Stimulated activated CD8-positive, alpha-beta memory T cell treated with anti-CD3 and anti-CD28 coated beads, Interleukin-15, amount 100 ng/mL, for 4 hours (primary cell): ENCODE measurements at places on chromosomes 6 and 20.

GRCh38 chr20:48608756-48609155 is 219.0 kb downstream of the PREX1 start:
- DNase-seq = no peak

DNA sequence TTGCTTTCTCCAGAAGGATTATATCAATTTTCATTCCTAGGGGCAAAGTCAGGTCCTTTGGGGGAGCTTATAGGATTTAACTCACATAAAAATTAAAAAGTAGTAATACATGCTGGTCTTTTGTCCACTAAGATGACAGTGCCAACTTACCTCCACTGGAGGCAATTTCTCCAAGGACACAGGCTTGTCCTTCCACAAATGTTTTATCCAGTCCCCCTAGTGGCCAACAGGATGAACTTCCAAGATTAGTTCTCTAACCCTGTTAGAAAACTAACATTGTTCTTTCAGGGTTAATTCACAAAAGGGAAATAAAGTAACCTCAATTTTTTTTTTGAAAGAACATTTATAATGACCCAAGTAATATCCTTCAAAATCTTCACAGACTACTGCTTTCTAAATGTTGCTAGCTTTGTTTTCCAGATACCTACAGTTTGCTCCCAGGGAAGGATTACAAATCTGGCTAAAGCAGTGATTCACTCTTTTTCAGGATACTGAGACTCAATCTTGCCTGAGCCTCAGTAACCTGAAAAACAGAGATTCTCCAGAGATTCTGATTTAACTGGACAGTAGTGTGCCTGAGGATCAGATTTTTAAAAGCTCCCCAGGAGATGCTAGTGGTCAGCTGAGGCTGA is 31.7 kb upstream of the UBR2 start:
- no peak for DNase-seq

GRCh38 chr20:2136275-2136674 is 34.6 kb downstream of the STK35 start:
- no peak for DNase-seq

- DNase-seq = no peak
Measured at GRCh38 chr20:50572938-50573777, 63.0 kb downstream of the PTPN1 start.

- no peak for DNase-seq
Measured at GRCh38 chr6:78484198-78485064, 382.9 kb upstream of the IRAK1BP1 start.

GRCh38 chr6:44942201-44942600 is 385.9 kb upstream of the RUNX2 start:
- DNase-seq = no peak

DNA sequence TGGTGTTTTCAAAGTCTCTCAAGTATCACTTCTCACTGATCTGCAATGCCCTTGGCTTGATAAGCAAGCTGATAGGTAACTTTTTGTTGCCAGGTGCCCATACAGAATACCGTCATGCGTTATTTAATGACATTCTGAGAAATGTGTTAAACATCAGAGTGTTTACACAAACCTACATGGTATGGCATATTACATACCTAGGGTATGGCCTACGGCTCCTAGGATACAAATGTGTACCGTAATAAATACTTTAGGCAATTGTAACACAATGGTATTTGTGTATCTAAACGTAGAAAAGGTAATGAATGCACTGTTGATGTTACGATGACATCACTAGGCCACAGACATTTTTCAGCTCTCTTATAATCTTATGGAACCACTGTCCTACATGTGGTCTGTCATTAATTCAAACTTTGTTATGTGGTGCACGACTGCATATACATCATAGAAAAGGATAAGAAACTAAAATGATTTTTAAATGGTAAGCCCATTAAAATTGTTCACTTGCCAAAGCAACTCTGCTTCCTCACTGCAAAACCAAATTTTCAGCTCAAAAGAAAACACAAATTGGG is 35.7 kb downstream of the CSNK2A1 start:
- DNase-seq = no peak

GRCh38 chr6:107870381-107870780 is 46.3 kb upstream of the SCML4 start:
- DNase-seq = no peak

DNA sequence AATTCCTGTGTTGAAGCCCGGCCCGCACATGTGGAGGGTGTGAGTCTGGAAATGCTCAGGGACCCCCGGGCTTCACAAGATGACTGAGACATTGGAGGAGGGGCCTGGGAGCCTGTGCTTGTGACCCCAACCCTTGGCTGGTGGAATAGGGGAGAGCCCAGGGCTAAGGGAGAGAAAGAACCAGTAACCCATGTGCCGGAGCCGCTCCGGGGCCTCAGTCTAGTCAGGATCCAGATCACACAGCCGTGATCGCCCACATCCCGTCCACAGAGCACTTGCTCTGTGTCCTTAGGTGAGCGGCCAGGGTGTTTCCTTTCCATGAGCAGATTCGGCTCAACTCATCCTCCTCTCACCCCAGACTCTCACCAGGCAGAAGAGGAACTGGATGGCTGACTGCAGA is 152.3 kb upstream of the RPS6KA2 start:
- no peak for DNase-seq

DNA sequence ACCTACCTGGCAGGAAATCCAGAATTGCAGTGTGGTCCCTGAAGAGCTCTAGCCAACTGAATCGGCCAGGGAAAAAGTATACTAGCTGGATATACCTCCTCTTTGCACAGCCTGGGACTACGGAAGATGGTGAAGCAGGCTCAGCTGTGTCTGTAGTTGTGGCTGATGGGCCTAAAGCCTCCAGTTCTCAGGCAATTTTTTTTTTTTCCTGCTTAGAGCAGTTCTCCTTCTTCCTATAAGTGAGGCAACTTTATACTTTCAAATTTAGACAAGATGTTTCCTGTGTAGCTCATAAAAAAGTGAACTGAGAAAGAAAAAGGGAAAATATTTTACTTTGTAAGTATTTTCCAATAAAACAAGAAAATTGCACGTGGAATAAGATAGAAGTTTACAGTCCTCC is 172.9 kb downstream of the CARMIL1 start:
- no peak for DNase-seq

DNA sequence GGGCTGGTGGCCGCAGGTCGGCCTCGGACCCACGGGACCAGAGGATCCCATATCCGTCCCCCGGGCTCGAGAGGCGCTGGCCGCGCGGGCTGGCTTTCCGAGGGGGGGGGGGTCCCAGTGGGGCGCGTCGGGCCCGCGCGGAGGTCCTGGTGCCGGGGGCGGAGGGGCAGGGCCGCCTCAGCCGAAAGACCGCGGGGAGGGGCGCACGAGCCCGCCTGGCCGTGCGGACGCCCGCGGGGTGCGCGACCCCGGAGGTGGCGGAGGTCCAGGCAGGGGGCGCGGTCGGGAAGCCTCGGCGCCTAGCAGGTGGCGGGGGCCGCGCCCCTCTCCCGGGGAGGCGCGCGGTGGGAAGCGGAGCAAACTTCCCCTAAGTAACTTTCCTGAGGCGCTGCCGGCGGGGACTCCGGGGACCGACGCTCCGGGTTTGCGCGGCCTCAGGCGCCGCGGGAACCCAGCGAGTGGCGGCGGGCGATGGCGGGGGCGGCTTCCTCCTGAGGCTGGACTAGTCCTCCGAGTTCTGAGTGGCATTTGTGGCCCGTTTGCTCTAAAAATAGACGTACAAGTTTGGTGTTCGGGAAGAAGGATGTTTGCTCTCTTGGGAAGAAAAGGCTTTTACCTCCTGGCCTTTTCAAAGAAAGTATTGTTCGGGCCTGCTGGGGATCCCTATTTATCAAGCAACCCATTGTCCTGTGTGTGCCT is 26.5 kb upstream of the BTBD3 start:
- no peak for DNase-seq

GRCh38 chr6:1610497-1611321 is 994 bp downstream of the FOXC1 start:
- DNase-seq = no peak

DNA sequence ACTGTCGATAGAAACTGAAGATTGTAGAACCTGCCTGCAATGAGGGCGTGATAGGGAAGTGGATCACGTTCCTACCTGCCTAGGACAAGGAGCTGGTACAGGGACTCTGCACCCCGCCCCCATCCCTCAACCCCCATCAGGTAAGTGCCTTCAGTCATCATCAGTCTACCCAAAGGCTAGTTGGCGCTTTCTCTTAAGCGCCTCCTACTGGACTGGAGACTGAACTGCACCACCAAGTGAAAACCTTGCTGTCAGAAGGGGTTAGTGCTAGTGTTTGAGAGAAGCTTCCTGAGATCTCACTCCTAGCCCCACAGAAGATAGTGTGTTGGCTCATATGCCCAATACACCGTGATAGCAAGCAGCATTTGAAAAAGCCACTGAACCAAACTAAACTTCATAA is 706.5 kb upstream of the MAN1A1 start:
- no peak for DNase-seq

GRCh38 chr6:137309078-137309762 is 90.0 kb upstream of the IFNGR1 start:
- no peak for DNase-seq

GRCh38 chr6:106187424-106187982 is 101.4 kb downstream of the PRDM1 start:
- DNase-seq = no peak

DNA sequence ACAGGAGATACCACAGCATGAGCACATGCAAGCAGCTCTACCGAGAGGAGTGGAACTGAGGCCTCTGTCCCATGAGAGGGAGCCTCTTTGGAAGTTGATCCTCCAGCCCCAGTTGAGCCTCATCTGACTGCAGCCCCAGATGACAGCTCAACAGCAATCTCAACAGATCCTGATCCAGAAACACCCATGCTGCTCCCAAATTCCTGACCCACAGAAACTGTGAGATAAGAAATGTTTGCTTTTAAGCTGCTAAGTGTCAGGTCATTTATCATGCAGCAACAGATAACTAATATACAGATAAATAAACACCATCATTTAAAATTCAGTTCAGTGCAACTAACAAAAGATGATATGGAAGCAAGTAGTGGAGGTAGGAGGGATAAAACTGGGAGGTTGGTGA is 4.8 kb upstream of the ARFGEF2 start:
- no peak for DNase-seq

DNA sequence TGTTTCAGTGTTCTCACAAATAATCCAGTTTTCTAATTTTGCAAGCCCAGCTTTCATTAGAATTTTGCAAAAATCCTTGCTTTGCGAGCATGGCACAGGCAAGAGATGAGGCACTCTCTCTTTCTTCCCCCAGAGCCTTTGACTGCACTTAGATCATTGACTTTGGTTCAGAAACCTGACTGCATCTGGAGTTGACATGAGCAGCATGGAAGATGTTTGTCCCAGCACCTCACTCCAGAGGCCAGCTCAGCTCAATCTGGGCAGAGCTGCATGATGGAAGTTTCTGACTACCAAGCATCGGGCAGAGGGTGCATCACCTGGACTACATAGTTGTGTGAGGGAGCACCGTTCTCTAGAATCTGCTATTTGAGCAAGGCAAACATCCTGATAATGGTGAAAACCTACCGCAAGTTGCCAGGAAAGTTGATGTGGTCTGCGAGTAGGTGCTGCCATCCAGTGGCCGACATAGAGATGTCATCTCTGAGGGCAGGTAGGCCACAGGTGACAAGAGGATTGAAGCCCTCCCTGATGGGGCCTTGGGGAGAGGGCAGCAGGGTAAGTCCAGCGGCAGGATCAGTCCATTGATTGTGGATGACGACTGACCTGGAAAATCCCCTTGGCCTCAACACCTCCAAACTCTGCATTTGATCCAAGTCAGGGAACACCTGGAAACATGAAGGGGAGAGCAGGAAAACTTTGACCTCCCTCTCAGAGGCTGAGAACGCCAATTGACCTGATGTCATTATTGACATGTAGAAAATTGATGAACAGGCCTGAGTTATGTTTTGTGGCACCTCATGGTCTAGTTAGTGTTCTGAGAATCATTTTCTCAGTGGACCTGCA is 3.8 kb upstream of the LPA start:
- no peak for DNase-seq

GRCh38 chr20:50197463-50198179 is 7.0 kb downstream of the CEBPB start:
- no peak for DNase-seq

DNA sequence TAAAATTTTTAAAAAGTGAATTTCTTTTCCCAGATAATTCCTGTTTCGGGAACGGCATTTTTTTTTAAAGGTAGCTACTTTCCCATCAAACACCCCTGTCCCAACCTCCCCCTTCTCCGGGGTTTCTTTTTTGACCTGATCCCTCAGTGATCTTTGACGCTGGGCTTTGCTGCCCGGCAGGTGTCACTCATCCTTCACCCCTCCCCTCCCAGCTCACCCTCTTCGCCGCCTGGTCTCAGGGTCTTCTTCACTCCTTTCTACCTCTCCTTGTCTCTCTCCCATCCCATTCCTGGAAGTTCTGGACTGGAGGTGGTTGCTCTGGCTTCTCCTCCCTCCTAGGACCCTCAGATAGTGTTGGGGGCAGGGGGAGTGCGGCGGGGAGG is 329 bp upstream of the GPR6 start:
- no peak for DNase-seq

GRCh38 chr20:64063389-64064144 is 569 bp downstream of the TCEA2 start:
- DNase-seq = no peak

GRCh38 chr6:144052488-144052887 is 42.9 kb downstream of the SF3B5 start:
- no peak for DNase-seq

DNA sequence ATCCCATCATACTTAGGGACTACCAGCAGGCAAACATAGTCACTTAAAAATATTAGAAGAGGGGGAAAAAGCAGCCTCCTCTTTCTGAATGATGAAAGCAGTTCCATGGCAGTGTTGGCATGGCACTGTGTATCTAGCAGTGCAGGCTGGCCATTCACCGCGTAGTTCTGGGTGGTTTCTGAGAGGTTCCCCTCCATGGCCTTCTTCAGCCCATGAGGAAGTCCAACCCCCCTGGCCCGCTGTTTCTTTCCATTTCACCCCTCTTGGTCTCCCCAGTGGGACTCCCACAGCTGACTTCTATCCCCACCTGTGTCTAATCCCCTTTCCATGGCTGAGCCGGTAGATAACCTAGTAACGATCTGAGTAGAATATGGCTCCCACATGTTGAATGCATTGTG is 17.0 kb downstream of the PPARD start:
- no peak for DNase-seq

GRCh38 chr6:149691201-149691600 is 26.7 kb downstream of the LATS1 start:
- no peak for DNase-seq

DNA sequence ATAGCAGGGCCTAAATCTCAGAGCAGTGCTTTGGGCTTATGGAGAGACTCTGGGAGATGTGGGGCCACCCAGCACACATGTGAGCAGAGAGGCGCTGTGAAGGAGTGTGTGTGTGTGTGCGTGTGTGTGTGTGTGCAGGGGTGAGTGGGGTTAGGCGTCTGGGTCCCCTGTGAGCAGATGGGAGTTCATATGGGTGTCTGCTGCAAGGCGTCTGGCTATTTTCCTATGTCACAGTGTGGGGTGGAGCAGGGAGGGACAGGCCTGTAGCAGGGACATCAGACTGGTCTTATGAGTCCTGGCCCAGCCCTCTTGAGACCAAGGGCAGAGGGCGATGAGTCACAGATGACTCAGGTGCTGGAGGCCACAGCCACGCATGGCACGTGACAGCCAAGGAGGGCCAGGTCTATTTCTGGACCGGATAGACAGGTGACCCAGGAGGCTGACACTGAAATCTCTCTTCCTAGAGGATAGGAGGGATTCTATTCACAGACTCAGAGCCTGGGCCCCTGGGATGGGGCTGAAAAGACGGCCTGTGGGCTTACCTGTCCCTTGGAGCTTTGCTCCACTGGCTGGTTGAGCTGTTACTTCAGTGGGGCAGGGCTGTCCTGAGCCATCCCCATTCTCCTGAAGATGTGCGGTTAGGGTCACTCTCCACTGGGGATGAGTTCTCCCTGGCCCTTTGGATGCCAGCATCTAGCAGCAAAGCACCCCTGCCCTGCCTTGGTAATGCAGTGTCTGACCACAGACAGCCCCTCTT is 28.9 kb downstream of the VEGFA start:
- no peak for DNase-seq

GRCh38 chr6:161481786-161482516 is 208.1 kb upstream of the AGPAT4 start:
- DNase-seq = no peak
